ENCODE measurements at places on chromosomes 3 and 15. TPM values are rescaled to one million over a fixed set of nuclear protein-coding genes. Genes with fewer than 3 reads are reported as not detected.
A peak's percentile ranks its signal among the peaks of the same experiment; 100 is the strongest.

- peaks cover 4% of the 10 kb centered on the region for H3K4me1 ChIP-seq
- DNase-seq = no peak
- H3K27me3 ChIP-seq = no peaks in the 10 kb centered on the region
- H3K4me3 ChIP-seq = no peak overlapping the region
Observed at GRCh38 chr15:73704869-73705645, 20.9 kb downstream of the CD276 start.

- no peaks in the 10 kb centered on the region for H3K27me3 ChIP-seq
- H3K27ac ChIP-seq = no peak overlapping the region
- H3K36me3 ChIP-seq = peaks cover 33% of the 10 kb centered on the region
Observed at GRCh38 chr3:126051741-126052140, 32.2 kb downstream of the SLC41A3 start.

DNA sequence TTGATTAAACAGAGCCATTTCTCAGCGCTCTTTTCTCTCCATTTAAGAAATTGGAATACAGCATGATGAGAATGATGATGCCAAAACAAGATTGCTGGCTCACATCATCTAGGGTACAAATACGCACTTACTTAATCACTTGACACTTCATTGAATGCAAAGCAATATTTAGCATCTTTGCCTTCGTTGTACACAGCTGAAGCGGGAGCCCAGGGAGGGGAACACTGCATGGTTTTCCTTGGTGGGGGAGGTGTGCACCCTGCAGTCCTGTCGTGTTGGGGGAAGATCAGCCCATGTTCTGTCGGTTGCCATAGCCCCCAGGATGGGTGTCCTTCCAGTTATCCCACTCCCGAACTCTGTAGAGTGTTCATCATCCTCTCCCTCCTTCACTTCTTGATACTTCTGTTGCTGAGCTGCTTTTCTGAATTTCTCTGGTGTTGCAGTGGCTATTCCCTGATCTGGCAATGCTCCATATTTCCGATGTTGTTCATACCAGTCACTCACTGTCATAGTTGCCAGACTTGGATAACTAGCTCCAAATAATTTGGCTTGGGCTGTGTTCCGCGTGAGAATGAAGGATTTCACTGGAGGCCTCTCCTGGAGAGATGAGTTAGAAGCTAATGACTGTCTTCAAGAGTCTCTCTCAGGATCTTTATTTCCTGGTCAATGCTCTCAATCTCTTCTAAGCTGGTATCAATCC, 50.1 kb upstream of the DYNC1LI1 start:
- no peak overlapping the region for H3K27ac ChIP-seq
- DNase-seq = no peak

GRCh38 chr15:43991206-43991605, 164.4 kb downstream of the WDR76 start:
- H3K4me1 ChIP-seq = no peaks in the 10 kb centered on the region
- DNase-seq = no peak
- H3K27me3 ChIP-seq = no peaks in the 10 kb centered on the region
- H3K36me3 ChIP-seq = peaks cover 6% of the 10 kb centered on the region
- H3K27ac ChIP-seq = no peak overlapping the region
- no peak overlapping the region for H3K4me3 ChIP-seq

- H3K27me3 ChIP-seq = no peaks in the 10 kb centered on the region
- H3K4me1 ChIP-seq = no peaks in the 10 kb centered on the region
- H3K4me3 ChIP-seq = no peak overlapping the region
- DNase-seq = no peak
- no peaks in the 10 kb centered on the region for H3K36me3 ChIP-seq
Observed at GRCh38 chr3:119939077-119939476, 155.2 kb downstream of the GSK3B start.

DNA sequence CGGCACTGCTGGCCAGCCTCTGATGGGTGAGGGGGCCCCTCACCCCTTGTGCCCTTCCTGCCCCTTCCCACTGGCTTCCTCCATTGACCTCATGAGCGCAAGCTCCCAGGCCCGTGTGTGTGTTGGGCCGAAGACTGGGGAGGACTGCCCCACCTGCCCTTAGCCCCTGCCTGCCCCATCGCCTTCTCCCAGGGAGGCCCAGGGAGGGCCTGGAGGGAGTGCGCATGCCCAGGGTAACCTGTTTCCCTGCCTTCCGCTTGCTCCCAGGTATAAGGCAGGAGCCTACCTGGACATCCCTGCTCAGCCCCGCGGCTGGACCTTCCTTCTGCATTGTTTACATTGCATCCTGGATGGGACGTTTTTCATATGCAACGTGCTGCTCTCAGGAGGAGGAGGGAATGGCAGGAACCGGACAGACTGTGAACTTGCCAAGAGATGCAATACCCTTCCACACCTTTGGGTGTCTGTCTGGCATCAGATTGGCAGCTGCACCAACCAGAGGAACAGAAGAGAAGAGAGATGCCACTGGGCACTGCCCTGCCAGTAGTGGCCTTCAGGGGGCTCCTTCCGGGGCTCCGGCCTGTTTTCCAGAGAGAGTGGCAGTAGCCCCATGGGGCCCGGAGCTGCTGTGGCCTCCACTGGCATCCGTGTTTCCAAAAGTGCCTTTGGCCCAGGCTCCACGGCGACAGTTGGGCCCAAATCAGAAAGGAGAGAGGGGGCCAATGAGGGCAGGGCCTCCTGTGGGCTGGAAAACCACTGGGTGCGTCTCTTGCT, 8.8 kb downstream of the DLL4 start:
- peaks cover 7% of the 10 kb centered on the region for H3K27me3 ChIP-seq
- H3K27ac ChIP-seq = no peak overlapping the region
- H3K36me3 ChIP-seq = peaks cover 30% of the 10 kb centered on the region
- peaks cover 34% of the 10 kb centered on the region for H3K4me1 ChIP-seq
- DNase-seq = no peak
- H3K4me3 ChIP-seq = no peak overlapping the region

- DNase-seq = no peak
- H3K27me3 ChIP-seq = no peaks in the 10 kb centered on the region
- peaks cover 30% of the 10 kb centered on the region for H3K4me1 ChIP-seq
- H3K4me3 ChIP-seq = peak overlapping the region; percentile 69
Observed at GRCh38 chr3:51940648-51941462, 849 bp downstream of the RRP9 start.

GRCh38 chr3:114624047-114624445, 330.2 kb downstream of the TIGIT start:
- H3K4me3 ChIP-seq = no peak overlapping the region
- no peaks in the 10 kb centered on the region for H3K27me3 ChIP-seq

GRCh38 chr3:143653493-143653892, 194.8 kb downstream of the SLC9A9 start:
- no peak for DNase-seq
- no peaks in the 10 kb centered on the region for H3K27me3 ChIP-seq
- no peaks in the 10 kb centered on the region for H3K36me3 ChIP-seq
- H3K4me1 ChIP-seq = no peaks in the 10 kb centered on the region
- H3K27ac ChIP-seq = no peak overlapping the region

DNA sequence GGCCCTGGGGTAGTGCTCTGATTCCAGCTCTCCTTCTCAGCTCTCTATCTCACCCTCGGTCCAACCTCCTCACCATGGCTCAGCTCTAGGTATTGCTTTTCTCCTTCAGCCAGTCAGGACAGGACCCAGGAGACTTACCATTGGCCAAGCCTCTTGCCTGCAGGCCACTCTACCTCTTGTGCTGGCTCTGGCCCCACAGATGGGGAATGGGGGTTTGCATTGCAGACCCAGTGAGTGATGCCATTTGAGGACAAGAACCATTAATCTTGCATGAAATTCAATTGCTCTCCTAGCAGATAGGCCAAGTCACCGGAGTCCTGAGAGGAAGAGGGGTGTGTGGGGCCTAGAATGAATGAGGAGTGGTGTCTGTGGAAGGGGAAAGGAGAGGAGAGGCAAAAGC, 6.1 kb upstream of the RPP25 start:
- no peak overlapping the region for H3K4me3 ChIP-seq
- DNase-seq = no peak
- no peak overlapping the region for H3K27ac ChIP-seq
- H3K36me3 ChIP-seq = no peaks in the 10 kb centered on the region
- H3K27me3 ChIP-seq = peaks cover 20% of the 10 kb centered on the region
- peaks cover 23% of the 10 kb centered on the region for H3K4me1 ChIP-seq

DNA sequence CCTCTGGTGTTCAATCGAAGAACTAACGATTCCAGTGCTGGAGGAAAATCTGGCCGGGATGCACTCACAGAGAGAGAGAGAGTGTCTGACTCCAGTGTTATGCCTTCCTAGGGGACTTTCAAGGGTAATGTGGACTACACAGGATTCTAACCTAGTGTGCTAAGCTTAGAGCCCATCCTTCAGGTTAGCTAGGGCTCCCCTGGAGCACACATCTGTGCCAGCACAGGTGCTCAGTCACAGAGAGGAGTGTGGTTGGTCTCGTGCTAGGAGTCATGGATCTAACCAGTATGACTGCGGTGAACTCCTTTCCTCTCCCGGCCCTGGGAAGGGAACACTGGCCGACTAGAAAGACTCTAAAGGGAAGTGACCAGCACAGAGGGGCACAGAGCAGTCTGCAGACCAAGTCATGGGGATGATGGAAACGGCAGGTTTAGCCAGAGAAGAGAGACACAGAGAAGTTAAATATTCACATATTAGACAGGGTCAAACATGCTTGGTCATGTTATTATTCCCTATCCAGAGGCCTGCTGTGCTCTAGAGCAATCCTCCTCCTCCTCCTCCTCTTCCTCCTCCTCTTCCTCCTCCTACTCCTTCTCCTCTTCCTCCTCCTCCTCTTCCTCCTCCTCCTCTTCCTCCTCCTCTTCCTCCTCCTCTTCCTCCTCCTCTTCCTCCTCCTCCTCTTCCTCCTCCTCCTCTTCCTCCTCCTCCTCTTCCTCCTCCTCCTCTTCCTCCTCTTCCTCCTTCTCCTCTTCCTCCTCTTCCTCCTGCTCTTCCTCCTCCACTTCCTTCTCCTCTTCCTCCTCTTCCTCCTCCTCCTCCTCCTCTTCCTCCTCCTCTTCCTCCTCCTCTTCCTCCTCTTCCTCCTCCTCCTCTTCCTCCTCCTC, 280.3 kb downstream of the XXYLT1 start:
- H3K27ac ChIP-seq = no peak overlapping the region
- H3K4me1 ChIP-seq = peaks cover under 1% of the 10 kb centered on the region
- no peak for DNase-seq

C15orf62 gene
- total RNA-seq = 0.17 TPM

EPHA6 gene
- 19.3 TPM for total RNA-seq

EPB42 gene
- 9.5 TPM for total RNA-seq

CCDC54 gene
- total RNA-seq = 0.30 TPM

LZTFL1 gene
- total RNA-seq = 46.5 TPM

Measured in spinal cord (tissue), 10 donors.